ENCODE measurements at places on chromosomes 13 and 19.
A peak's percentile ranks its signal among the peaks of the same experiment; 100 is the strongest.

GRCh38 chr19:40139533-40140287 is 49.0 kb upstream of the ZNF780A start:
- no peak for DNase-seq

DNA sequence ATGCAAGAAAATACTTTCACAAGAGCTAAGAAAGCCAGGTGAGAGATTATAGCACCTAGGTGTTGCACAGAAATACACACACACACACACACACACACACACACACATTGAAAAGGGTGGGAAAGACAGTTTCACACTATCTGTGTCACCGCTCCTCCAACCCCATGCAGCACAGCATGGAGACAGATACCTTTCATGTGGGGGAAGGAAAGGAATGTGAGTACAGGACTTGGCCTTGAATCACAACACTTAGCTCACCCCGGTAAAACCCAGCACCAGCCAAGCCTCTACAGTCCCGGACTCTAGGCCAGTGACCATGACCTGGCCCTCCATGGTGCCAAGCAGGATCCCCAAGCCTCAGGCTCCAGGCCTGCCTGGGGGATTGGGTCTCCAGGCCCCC is 462.0 kb upstream of the SPRY2 start:
- DNase-seq, result peak; percentile 22

DNA sequence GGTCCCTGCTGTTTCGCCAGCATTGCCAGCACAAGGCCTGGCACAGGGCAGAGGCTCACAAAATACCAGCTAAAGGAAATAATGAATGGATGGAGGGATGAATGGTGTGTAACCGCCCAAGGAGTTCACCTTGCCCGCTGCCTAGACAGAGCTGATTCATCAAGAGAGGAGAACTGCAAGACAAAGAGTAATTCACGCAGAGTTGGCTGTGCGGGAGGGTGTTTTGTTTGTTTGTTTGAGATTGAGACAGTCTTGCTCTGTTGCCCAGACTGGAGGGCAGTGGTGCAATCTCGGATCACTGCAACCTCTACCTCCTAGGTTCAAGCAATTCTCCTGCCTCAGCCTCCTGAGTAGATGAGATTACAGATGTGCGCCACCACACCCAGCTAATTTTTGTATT is 3.0 kb downstream of the OPA3 start:
- no peak for DNase-seq

GRCh38 chr13:104683789-104684188 is 1617.6 kb upstream of the SLC10A2 start:
- DNase-seq, result no peak

GRCh38 chr13:111956261-111957151 is 110.4 kb upstream of the SOX1 start:
- DNase-seq, result no peak

- peak; percentile 92 for DNase-seq
Measured at GRCh38 chr19:47697863-47698609, 15.2 kb upstream of the EHD2 start.

DNA sequence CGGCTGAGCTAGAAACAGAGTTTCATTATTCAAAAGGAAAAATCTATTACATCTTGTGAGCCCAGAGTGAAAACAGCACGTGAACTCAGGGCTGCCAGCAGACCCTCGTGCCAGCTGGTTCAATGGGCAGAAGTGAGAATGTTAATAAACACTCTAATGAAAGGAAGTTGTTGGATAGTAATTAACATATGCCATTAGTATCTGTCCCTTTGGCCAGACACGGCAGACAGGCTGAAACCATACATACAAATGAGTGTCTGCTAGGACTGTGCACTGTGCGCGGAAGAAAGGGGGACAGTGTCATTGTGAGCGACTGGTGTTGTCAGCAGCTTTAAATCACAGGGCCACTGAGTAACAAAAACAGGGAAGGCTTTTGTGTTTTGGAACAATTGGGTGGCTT is 121.9 kb upstream of the TSC22D1 start:
- no peak for DNase-seq

- DNase-seq, result peak; percentile 96
Measured at GRCh38 chr19:12092065-12092867, 27.7 kb downstream of the ZNF844 start.

DNA sequence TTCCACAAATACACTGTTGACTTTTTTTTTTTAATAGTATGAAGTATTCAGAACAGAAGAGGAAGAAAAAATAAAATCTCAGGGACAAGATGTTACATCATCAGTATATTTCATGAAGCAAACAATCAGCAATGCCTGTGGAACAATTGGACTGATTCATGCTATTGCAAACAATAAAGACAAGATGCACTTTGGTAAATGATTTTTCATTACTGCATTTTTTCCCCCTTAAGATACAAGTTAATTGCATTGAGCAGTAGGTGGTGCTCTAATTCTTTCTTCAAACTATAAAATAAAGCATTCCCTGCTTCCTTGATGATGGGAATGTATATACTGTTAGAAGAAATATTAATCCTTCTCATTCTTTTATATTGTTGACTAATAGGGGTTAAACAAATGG is 17.1 kb downstream of the UCHL3 start:
- DNase-seq, result no peak

DNA sequence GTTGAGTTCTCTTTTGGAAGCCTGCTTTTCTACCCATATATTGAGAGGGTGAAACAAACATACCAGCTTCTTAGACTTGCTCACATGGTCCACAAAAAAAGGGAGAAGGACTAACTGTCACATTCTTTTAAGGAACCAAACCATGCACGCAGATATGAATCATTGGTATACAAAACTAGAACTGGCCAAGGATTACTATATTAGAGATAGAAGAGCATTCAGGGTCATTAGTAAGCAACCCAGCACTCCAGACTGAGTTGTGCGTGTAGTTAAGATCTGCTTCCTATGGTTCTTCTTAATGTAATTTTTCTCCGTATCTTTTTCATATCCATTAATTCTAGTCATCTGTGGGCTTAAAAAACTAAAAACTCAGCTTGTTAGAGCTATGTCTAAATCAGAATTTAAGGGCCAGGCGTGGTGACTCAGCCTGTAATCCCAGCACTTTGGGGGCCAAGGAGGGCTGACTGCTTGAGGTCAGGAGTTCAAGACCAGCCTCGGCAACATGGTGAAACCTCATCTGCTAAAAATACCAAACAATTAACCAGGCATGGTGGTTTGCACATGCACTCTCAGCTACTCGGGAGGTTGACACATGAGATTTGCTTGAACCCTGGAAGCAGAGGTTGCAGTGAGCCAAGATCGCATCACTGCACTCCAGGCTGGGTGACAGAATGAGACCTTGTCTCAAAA is 19.6 kb downstream of the ALG5 start:
- no peak for DNase-seq

DNA sequence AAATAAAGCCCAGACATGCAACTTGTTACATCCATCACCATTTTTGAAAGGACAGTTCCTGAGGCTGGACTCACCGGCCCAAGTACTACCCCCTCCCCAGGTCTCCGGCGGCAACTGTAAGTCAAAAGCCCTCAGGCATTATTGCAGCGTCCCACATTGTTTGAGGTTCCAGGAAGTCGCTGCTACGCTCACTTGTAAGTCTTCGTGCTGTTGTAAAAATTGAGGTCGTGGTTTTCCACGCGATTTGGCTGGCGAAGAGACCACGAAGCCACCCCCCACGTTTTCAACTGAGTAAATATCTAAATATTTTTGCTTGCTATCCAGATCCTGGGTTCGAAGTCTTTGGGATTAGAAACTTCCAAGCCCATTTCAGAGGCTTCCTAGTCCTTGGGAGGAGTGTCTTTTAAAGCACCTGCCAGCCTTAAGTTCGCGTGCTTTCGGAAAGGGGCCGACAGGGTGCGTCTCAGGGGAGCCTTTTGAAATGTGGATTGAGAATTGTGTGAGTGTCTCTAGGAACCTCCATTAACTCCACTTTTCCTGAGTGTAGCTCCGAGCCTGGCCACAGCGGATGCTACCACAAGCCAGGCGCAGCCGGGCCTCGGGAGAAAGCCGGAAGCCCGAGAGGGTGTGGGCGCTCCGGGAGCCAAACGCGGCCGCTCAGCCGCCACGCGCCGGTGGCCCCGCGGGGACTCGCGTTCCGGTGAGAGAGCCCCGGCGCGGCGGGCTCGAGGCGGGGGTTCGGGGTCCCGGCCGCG is 434 bp upstream of the FNDC3A start:
- no peak for DNase-seq

GRCh38 chr19:16340092-16340491 is 15.5 kb downstream of the KLF2 start:
- DNase-seq, result no peak

- no peak for DNase-seq
Measured at GRCh38 chr13:67341406-67341805, 111.3 kb upstream of the PCDH9 start.

DNA sequence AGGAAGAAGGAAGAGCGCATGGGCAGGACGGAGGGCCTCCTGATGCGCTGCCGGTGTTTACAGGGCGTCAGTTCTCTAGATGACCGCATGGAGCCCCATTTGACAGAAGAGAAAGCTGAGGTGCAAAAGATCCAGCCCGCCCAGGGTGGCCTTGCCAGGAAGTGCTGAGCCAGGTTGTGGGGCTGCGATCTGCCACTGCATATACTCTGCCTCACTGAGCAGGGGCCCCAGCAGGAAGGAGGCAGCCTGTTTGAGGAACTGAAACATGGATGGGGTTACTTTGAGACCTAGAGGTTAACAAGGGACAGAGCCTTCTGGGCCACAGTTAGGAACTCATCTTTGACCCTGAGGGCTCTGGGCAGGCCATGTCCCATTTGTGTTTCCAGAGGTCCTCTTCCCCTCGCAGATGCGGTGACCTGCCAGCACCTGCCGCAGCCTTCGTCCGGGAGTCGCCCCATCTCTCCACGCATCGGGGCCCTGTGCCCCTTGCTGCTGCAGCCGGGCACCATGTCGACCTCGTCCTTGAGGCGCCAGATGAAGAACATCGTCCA is 3.2 kb downstream of the EPN1 start:
- DNase-seq, result no peak

DNA sequence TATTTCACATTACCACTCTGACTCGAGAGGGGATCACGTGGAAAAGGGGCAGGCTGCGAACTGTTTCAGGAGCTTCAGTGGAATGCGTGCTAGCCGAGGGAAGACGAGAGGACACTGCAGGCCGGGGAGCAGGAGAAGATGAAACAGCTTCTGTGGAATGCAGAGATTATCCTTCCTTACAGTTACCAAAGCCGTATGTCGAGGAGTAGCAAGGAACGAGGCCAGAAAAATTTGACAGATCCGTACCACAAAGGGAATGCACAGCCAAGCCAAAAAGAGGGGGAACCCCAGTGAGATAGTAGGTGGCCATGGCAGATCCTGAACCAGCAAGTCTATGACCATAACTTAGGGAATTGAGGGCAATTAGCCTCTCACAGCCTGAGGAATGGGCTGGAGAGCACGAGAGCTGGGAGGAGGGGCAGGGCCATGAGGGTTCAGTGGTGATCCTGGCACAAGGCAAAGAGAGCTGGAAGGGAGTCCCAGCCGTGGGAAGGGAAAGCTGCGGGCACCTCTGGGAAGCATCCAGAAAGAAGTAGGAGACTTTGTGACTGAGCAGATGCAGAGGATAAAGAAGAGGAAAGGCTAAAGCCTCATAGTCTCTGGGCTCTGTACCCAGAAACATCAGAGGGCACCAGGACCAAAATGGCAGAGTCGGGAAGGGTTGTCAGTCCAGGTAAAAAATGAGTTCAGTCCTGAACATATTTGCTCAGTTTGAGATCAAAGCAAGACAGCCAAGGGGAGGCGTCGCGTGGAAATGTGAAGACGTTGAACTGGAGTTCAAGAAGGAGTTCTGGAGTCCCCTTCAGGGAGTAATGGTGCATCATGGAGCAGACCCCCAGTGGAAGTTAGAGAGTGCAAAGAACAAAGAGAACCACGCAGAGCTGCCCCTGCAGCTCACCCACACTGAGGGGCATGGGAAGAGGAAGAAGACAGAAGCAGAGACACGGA is 5.1 kb downstream of the COL4A1 start:
- DNase-seq, result no peak

DNA sequence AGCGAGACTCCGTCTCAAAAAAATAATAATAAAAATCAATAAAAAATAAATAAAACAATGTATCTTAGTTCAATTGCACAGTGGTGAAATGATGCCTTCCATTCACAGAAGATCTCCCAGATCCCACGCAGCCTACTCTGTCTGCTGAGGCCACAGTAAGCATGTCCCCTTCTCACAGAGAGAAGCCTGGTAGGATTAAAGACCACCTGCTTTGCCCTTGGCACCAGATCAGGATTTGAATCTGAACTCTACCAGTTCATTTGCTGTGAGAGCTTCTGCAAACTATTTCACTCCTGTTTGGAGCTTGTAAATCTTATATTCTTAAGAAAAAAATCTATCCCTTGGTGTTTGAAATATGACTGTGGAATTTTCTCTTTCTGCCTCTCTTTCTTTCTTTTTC is 2.2 kb upstream of the SLC7A1 start:
- no peak for DNase-seq

GRCh38 chr19:13823256-13823655 is 28.0 kb downstream of the ZSWIM4 start:
- DNase-seq, result peak; percentile 75

GRCh38 chr13:33135097-33135496 is 118.9 kb downstream of the KL start:
- no peak for DNase-seq

DNA sequence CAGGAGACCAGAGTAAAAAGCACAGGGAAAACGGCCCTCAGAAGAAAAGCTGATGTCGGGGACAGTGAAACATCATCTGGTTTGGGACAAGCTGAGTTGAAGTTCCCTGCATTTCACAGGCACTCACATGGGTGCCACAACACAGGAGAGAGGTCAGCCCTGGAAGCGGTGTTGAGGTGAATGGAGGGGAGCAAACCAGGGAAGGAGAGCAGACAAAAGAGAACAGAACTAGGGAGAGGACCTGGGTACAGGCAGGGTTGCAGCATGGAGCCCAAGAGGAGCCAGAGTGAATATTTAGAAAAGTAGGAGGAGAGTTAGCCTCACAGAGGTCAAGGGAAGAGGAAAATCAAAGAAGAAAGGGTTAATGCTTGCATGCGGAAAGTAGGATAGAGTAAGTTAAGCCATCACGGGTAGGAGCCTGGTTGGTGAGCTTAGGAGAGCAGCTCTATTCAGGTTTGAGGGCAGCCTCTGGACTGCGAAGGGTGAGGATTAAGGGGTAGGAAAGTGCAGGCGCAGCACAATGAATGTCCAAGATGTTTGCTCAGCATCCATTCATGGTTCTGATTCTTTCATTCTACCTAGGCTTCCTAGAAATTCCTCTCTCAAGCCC is 15.5 kb downstream of the FAM216B start:
- no peak for DNase-seq

DNA sequence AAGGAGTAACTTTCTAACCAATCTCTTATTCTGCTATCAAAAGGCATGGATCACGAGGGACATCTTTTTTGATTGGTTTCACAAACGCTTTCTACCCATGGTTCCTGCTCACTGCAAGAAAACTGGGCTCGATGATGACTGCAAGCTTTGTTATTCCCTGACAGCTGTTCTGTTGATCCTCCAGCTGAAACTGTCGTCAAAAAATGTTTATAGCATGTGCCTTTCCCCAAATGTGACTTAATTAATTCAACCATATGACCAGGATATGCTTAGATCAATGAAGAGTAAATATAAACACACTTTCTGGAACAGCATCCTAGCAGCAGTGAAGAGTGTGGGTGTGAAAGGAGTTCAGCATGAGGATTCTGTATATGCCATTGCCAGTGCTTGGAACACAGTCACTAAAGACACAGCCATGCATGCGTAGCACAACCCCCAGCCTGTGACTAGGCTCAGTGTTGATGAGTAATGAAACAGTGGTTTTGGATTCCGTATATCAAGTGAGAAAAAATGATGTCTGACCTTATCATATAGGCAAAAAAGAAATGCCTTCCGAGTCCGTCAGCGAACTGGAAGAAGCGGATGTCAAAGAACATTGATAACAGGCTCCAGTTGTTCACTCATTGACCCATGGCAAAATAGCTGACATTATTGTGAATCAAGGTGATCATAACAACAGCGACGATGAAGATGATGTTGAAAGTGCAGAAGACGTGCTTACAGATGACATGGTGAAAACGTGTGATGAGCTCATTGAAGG is 347.4 kb downstream of the FGF9 start:
- DNase-seq, result no peak

All from posterior vena cava (tissue), 2 donors.